NT2/D1 (cell line): ENCODE measurements at places on chromosomes 2 and 18.

DNA sequence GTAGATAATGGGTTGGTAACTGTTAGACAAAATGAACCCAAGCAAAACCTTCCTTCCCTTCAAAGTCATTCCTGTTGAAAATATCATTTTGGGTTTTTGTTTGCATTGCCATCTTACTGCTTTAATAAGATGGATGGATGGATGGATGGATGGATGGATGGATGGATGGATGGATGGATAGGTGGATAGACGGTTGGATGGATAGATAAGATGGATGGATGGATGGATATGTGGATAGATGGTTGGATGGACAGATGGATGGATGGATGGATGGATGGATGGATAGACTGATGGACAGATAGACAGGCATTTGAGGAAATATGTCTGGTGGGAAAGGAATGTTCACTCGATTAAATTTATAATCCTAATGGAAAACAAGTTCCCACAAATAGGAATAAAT, 133.2 kb downstream of the COL4A4 start:
- DNase-seq, result no peak

DNA sequence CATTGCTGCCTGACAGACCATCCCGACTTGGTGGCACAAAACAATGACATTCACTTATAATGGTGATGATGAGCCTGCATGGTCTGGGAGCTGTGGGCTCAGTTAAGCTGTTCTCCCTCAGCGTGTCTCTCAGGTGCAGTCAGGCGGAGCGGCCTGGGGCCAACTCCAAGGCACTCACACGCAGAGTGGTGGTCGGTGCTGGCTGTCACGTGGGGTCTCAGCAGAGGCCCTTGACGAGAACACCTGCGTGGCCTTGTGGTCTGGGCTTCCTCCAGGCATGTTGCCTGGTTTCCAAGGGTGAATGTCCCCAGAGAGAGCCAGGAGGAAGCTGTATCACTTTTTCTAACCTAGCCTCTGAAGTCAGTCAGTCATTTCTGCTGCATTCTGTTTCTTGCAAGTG, 29.8 kb downstream of the ARMC9 start:
- DNase-seq, result no peak

DNA sequence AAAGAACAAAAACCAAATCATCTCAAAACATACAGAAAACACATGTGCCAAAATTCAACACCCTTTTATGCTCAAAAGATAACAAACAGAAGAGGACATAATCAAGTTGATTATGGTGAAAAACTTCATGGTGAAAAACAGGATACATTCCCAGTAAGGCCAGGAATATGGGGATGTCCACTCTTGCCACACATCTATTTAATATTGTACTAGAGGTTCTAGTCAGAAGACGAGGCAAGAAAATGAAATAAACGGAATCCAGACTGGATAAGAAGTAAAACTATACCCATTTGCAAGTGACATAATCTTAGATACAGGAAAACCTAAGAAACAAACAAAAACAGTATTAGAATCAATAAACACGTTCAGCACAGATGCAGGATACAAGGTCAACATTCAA, 40.8 kb downstream of the MAP3K2 start:
- no peak for DNase-seq

DNA sequence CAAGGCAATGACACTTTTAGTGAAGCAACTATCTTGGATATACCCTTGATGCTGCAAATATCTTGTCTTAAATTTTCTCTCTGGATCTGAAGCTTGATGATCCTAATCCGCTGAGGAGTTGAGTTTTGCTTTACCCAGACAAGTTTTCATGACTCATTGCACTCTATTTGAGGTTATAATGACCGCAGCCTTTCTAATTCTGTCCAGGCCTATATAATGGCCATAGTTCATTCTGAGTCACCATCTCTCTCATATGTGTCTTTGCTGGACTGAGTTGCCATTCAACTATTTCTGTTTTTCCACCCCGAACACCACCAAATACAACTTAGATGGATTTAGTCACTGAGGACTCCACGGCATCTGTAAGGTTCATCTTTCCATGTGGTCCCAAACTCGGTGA, 802.1 kb upstream of the FAM98A start:
- DNase-seq, result no peak

DNA sequence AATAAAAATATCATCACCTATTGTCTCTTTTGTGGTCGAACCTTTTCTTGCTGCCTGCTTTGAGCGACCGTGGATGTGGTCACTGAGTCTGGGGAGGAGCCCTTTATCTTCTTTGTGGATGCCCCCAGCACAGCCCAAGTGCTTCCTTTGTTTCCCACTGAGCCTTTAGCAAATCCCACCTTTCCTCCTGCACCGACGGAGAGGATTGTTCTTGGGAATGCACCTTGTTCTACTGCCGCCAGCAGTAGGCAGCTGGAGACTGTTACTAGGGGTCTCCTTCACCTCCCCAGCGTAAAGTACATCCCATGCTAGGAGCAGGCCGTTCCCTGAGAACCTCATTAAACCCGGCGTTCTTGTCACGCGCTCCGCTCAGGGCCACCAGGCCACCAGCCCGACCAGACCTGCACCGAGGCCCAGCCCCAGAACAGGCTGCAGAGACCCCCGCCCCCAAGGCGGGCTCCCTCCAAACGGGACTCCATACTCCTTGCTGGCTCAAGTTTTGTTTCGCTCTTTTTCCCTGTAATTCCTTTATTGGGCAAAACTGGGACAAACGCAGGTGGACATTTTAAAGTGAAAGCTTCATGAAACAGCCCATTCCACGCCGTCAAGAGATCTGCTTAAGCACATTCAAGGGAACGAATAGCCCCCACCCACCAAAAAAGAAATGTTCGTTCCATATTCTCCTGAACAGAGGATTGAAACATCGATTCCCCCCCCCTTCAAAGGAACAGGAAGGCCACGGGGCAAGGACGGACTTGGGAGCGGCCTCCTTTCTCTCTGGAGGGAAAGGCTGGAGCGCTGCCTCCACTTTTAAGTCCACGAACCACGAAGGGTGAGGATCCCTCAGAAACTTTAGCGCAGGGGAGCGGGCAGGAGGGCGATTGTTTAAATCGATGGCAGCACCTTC, 1.1 kb upstream of the MAT2A start:
- DNase-seq, result peak; percentile 73

GRCh38 chr2:219172231-219173154, 2.7 kb upstream of the SLC23A3 start:
- DNase-seq, result no peak

- DNase-seq, result no peak
Observed at GRCh38 chr2:229370509-229370908, 99.4 kb upstream of the PID1 start.

DNA sequence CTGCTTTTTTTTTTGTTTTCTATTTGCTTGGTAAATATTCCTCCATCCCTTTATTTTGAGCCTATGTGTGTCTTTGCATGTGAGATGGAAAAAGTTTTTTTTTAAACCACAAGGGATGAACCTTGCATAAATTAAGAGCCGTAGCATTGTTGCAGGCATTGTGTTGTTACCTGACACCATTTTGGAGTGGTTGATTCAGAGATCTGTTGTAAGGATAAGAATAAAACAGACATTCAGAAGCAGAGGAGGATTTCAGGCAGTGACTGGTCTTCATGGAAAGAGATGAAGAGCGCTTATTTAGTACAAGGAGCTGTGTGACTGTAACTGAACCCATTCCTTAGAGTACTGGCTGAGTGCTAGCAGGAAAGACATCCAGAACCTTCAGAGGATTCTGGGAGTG, 101.2 kb downstream of the LTBP1 start:
- no peak for DNase-seq

GRCh38 chr2:190456833-190457232, 48.7 kb downstream of the MFSD6 start:
- no peak for DNase-seq

DNA sequence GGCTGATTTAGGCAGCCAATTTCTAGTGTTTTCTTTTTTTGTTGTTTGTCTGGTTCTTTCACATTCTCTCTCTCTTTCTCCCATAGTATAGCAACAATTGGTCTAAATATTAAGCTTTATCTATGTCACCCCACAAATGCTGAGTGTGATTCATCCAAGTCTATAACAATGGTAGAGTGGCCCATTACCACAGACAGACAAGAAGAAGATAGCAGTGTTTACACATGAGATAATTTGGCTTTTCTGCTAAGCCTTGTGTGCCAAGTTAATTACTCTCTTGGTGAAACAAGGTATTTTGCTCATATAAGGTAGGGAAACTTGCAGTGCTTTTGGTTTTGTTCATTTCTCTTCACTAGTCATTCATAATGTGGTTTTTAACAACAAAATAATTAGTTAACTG, 166.5 kb downstream of the SLC8A1 start:
- DNase-seq, result no peak

- no peak for DNase-seq
Observed at GRCh38 chr18:10590412-10590811, 64.6 kb downstream of the NAPG start.

- DNase-seq, result no peak
Observed at GRCh38 chr18:52409727-52410126, 69.7 kb downstream of the DCC start.

GRCh38 chr2:71744781-71745180, 291.4 kb downstream of the DYSF start:
- no peak for DNase-seq

GRCh38 chr18:57839942-57840381, 36.8 kb upstream of the ATP8B1 start:
- no peak for DNase-seq

DNA sequence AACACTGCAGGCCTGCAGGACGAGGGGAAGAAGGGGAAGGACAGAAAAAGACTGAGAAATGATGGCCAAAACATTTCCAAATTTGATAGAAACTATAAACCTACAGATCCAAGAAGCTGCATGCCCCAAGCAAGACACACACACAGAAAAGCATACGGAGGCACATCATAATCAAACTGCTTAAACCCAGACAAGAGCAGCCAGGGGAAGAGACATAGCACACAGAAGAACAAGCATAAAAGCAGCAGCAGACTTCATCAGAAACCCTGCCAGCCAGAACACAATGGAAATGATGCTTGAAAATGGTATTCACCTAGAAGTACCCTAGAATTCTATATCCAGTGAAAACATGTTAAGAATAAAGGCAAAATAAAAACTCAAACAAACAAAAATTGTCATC, 57.2 kb upstream of the RNU4ATAC start:
- DNase-seq, result no peak
